ENCODE measurements at places on chromosomes 6 and 20. TPM values are rescaled to one million over a fixed set of nuclear protein-coding genes. Genes with fewer than 3 reads are reported as not detected.

- DNase-seq = no peak
Observed at GRCh38 chr6:714100-714499, 21.2 kb upstream of the EXOC2 start.

GRCh38 chr6:36306375-36306774 is 30.3 kb downstream of the BNIP5 start:
- no peak for DNase-seq

GRCh38 chr20:2798095-2798805 is 2.2 kb downstream of the CPXM1 start:
- DNase-seq = no peak

Gene SCUBE3
- total RNA-seq = 0.02 TPM

GRCh38 chr6:36605560-36606391 is 11.6 kb downstream of the SRSF3 start:
- DNase-seq = no peak

GRCh38 chr6:153070756-153071155 is 60.3 kb downstream of the RGS17 start:
- DNase-seq = no peak

Gene RIN2
- total RNA-seq = not detected

Gene OPRL1
- 0.28 TPM for total RNA-seq

Gene KHDC1L
- total RNA-seq = not detected

DNA sequence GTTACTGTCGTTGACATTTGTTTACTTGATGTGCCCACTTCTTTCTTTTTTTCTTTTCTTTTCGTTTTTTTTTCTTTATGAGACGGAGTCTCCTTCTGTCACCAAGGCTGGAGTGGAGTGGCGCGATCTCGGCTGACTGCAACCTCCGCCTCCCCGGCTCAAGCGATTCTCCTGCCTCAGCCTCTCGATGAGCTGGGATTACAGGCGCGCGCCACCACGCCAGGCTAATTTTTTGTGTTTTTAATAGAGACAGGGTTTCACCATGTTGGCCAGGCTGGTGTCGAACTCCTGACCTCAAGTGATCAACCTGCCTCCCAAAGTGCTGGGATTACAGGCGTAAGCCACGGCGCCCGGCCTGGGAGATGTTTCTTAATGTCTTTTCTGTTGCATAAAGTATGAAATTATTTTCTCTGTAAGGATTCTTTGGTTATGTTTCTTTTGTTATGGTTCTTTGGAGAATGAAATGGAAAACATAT is 33.3 kb upstream of the PRSS16 start:
- no peak for DNase-seq

Gene RCAN2
- 0.21 TPM for total RNA-seq

DNA sequence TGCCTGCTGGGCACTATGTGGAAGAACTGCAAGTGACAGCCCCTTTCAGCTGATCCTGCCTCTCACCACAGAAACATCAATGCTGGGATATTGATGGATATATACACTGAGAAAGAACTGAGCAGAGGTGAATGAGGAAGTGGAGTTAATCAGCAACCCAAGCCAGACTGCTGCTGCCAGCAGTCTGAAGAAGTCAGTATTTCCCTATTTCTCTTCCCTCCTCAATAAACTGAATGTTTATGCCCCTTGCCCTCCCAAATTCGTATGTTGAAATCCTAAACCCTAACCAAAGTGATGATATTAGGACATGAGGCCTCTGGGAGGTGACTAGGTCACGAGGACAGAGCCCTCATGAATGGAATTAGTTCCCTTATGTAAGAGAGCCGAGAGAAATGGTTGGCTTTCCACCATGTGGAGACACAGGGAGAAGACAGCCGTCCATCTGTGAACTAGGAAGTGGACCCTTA is 76.3 kb downstream of the CDK19 start:
- no peak for DNase-seq

DNA sequence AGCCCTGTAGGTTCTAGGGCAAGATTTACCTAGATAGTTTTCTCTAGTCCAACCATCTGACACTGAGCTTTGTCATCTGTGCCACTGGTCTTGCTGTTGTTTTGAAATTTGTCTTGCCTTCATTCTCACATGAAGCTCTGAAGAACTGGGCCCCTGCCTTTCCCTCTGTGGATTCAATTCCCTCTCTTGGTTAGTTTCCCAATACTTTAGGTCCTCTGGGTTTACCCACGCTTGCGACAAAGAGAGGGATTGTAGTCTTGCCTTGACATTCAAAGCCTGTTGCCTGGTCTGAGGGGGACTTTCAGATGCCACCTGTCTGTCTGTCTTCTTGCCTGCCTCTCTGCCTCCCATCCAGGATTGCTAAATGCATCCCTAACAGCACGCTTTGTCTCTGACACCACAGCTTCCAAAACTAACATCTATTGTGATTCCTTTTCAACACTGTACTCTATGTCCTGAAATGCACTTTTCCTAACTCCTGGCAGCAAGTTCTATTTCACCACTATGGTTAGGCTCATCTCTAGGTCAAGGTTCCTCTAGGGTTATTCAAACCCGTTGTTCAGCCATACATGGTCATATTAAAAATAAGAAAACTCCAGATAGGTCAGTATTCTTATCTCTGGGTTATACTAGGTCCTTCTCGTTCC is 25.5 kb upstream of the MANEA start:
- DNase-seq = no peak

Data from activated CD4-positive, alpha-beta T cell treated with anti-CD3 and anti-CD28 coated beads, Interleukin-2, amount 10 ng/mL, durations not matched to agents 24 days and 14 days (primary cell).